ENCODE measurements at places on chromosomes 7 and 10.

- DNase-seq, result no peak
These were observed 155.3 kb upstream of the AKR1E2 start for GRCh38 chr10:4670737-4671136.

DNA sequence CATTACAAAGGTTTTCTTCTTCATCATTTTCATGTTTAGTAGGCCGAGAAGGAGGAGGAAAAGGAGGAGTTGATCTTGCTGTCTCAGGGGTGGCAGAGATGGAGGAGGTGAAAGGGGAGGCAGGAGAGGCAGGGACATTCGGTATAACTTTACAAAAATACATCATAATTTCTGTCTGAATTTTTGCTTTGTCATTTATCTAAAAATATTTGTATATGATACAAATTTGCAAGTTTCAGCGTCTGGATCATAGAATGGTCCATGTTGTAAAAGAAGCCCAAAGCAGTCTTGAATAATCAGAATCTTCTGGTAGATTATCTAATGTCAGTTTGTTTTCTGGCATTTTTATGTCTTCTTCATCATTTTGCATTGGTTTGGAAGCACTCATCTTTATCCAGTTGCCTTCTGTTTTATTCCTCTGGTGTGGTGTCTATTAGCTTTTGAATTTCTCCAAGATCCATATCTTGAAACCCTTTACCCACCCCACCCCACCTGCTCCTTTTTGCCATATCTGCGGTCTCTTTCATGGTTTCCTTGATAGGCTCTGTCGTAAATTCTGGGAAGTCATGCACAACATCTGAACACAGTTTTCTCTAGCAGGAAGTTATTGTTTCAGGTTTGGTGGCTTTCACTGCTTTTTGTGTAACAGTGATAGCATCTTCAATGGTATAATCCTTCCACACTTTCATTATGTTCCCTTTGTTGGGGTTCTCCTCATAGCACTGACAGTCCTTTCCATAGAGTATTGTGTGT is 95.0 kb downstream of the ST7 start:
- DNase-seq, result no peak

DNA sequence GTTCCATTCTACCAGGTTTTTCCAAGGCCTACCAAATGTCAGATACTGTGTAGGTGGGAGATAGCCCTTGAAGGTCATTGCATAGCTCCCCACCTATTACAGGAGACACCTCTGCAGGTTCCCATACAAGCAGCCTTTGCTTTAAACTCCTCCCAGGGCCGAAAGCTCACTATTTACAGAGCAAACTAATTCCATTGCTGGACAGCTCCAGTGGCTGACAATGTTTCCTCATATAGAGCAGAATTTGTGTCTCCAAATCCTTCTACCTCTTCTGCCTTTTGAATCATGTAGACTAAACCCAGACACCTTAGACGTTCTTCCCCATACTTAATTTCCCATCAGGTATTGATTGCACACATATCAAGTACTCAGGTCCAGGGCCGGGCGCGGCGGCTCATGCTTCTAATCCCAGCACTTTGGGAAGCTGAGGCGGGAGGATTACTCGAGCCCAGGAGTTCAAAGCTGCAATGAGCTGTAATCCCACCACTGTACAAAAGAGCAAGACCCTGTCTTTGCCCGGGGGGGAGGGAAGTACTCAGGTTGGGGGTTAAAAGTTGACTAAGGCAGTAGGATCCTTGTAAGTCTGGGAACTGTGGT is 2.1 kb downstream of the CNNM1 start:
- DNase-seq, result no peak

- DNase-seq, result no peak
These were observed 127.1 kb downstream of the GATA3 start for GRCh38 chr10:8181496-8182157.

DNA sequence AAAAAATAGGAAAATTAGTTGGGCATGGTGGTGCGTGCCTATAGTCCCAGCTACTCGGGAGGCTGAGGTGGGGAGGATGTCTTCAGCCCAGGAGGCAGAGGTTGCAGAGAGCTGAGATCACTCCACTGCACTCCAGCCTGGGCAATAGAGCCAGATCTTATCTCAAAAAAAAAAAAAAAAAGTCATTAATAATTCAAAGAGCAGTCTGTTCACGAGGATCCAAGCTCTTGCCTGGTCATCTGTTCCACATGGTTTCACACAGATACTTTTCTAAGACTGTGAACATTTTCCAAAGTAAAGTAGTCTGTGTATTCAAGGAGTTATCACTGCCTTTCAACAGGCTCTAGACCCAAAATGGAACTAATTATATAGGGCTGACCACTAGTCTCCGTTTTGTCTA is 86.9 kb downstream of the ZNF277 start:
- no peak for DNase-seq

- DNase-seq, result no peak
These were observed 11.5 kb upstream of the PLAU start for GRCh38 chr10:73899423-73899822.

DNA sequence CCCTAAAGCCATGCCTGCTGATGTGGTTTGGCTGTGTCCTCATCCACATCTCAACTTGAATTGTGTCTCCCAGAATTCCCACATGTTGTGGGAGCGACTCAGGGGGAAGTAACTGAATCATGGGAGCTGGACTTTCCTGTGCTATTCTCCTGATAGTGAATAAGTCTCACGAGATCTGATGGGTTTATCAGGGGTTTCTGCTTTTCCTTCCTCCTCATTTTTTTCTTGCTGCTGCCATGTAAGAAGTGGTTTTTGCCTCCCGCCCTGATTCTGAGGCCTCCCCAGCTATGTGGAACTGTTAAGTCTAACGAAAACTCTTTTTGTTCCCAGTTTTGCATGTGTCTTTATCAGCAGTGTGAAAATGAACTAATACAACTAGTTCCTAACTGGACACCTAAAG is 11.8 kb downstream of the MACROH2A2 start:
- DNase-seq, result no peak

GRCh38 chr7:95209788-95210187 is 114.5 kb downstream of the PON1 start:
- DNase-seq, result no peak

- no peak for DNase-seq
These were observed 52.9 kb downstream of the C10orf120 start for GRCh38 chr10:122646511-122647382.

GRCh38 chr10:17010363-17011145 is 119.1 kb downstream of the CUBN start:
- no peak for DNase-seq

GRCh38 chr10:21747809-21748208 is 213.8 kb downstream of the MLLT10 start:
- DNase-seq, result no peak

DNA sequence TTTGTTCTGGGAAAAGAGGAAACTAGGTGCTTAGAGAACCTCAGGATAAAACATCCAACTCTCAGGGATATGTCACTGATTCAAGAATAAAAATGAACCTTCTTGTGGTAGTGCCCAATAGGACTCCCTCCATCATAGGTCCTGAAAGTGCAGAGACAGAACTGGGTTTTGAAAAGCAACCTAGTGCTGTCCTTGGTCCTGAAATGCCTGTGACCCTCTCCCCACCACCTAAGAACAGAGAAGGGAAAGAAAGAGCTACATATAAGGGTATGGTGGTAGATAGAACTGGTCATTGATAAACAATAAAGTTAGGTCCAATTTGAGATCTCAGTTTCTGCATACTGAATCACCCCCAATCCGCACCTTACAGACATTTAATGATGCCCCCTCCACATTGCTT is 953.3 kb downstream of the XPNPEP1 start:
- DNase-seq, result no peak

DNA sequence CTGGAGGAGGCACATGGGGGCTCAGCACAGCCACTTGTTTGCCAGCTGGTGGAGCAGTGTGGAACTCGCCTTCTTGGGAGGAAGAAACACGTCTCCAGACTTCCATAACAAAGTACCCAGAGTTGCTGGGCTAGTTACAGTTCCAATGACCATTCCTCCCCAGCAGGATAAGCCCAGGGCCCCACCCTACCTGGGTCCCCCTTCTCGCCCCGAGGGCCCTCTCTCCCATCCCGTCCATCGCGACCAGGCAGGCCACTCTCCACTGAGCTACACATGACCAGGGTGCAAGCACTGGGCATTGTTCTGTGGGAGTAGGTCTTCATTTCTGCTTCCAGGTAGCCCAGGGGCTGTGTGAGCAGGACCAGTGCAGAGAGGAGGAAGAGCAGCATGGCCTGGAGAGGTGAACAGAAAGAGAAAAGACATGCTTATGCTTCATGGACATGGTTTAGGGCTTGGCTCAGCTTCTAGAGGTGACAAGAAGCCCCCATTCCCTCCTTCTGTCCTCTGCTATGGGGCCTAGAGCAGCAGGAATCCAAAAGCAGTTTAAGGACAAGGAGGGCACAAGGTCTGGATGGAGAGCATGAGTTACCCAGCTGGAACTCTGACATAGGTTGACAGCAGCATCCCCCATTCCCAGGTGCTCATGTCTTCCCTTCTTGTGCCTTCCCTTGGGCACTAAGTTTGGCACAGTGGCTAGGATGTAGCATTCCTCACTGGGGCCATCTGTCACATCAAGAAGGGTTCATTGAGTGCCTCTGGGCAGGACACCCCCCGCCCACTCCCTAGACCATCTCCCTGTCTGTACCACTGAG is 2.4 kb downstream of the SFTPD start:
- DNase-seq, result no peak

DNA sequence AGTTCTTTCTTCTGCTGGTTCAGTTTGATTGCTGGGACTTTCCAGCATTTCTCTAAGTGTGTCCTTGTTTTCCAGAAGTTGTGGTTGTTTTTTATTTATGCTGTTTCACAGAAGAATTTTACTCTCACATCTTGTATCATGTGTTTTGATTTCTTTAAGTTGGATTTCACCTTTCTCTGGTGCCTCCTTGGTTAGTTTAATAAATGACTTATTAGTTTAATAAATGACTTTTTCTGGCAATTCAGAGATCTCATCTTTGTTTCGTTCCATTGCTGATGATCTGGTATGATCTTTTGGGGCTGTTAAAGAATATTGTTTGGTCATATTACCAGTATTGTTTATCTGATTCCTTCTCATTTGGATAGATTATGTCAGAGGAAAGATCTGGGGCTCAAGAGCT is 59.8 kb upstream of the CYP2C9 start:
- no peak for DNase-seq

- DNase-seq, result no peak
These were observed 9.0 kb downstream of the GUSB start for GRCh38 chr7:65972976-65973375.

GRCh38 chr7:154744256-154744860 is 258.6 kb downstream of the PAXIP1 start:
- DNase-seq, result peak; percentile 3

DNA sequence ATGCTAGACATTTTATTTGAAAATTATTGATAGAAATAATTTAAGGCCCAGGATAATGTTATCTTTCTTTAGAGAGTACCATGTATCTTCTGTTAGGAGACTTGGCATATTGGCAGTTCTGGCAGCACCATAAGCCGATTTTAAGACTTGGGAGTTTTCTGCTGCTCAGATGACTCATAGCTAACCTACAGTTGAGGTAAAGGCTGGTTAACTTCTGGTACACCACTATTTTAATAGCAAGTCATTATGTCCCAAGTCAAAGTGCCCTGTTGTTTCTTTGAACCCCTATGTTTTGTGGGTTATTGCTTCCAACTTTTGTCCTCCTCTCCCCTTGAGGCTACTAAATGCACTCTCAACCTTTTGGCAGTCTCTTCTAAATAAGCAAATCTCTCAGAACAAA is 25.2 kb downstream of the ATRNL1 start:
- DNase-seq, result no peak

DNA sequence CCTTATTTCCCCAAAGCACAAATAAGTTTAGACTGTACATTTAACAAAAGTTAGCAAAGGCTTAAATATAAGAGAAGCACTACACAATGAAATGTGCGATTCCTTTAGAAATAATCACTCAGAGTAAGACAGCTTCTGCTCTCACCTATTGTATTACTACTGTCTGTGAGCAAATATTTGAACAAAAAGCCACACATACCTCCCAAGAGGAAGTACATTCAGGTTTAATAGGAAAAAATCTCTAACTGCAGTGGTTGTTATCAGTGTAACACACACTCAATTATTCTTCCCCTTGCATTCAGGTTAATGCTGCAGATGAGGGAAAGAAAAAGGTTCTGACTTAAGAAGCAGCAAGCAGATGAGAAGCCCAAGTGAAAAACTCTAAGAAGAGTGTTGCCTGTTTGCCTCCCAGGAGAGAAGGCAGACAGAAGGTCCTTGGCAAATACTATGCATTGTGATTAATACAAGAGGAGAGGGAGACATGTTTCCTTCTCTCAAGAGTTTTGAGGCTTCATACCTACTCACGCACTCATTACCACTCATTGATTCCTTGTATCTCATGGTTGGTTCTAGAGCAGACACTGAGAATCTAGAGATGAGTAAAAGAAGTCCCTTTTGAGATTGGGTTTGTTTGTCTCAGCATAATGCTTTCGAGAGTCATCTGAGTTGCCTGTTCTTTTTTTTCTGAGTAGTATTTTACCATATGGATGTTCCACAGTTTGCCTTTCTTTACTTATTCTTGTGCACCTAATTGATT is 13.6 kb downstream of the GIMAP4 start:
- DNase-seq, result no peak

GRCh38 chr10:33201056-33201780 is 133.2 kb downstream of the NRP1 start:
- no peak for DNase-seq

DNA sequence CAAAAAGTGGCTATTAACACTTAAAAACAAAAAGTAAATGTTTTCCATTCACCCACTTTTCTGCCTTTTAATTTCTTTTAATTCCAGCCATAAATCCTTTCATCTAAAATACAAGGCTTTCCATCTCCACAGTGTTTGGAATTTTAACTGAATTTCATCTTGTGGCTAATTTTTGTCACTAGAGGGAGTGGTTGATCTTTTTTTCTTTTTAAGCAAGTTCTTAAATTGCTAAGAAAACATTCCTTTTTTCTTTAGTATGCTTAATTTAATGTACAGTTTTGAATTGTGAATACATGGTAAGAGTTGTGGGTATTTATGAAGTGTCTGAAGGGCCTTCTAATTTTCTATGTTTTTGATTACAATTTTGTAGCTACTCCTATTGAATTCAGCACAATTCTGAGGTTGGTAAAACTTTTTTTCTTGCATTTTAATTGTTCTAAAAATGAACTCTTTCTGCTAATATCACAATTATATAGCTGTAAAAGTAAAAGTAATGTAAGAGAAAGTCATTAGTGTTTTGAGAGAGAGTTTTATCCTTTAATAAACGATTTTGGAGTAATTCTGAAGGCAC is 54.9 kb upstream of the ANK3 start:
- DNase-seq, result no peak

DNA sequence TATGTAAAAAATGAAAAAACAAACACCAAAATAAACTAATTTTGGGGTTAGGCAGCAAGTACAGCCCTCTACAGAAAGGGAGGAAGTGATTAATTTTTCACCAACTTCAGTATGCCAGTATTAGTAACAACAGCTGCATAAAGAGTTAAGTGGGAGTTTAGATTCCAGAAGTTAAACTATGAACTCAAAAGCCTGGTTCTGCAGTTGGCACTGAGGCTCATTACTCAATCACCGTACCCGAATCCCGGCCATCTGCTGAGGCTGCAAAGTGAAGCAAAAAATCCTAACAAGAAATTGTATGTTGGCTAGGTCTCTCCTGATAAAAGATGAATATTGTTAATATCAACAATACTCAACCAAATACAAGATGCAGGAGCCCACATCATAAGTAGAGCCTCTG is 4.0 kb downstream of the NUDT5 start:
- no peak for DNase-seq
